ENCODE measurements at places on chromosomes 11 and 22. TPM values are rescaled to one million over a fixed set of nuclear protein-coding genes. Genes with fewer than 3 reads are reported as not detected.

Gene FXYD2
- 1.1 TPM for total RNA-seq

Gene LDLRAD3
- 19.6 TPM for total RNA-seq

Gene BIRC3
- 19.3 TPM for total RNA-seq

Gene BTG4
- total RNA-seq = not detected

Gene ABCC8
- total RNA-seq = 0.32 TPM

Gene TPBGL
- total RNA-seq = 0.30 TPM

Gene CLCF1
- 7.7 TPM for total RNA-seq

Gene KRTAP5-1
- total RNA-seq = not detected

Gene ENTHD1
- 0.12 TPM for total RNA-seq

Gene MS4A6A
- 214 TPM for total RNA-seq

Gene CASP5
- 2.0 TPM for total RNA-seq

Gene CWF19L2
- 19.5 TPM for total RNA-seq

Gene OR52I2
- total RNA-seq = not detected

Gene SEPTIN5
- 41.5 TPM for total RNA-seq

Gene RFPL2
- not detected for total RNA-seq

GRCh38 chr11:89521294-89521693 lies 30.1 kb upstream of the NOX4 start:
- DNase-seq = no peak

- no peak for DNase-seq
Observed at GRCh38 chr22:48054596-48054995, 1292.1 kb downstream of the TBC1D22A start.

- no peak for DNase-seq
Observed at GRCh38 chr11:60925868-60926267, 1.6 kb downstream of the TMEM132A start.

- peak; percentile 69 for DNase-seq
Observed at GRCh38 chr22:43789452-43789851, 22.7 kb downstream of the EFCAB6 start.

GRCh38 chr11:116694815-116695590 lies 77.8 kb downstream of the BUD13 start:
- no peak for DNase-seq

GRCh38 chr11:96112192-96113128 lies 188.6 kb upstream of the MTMR2 start:
- DNase-seq = no peak

DNA sequence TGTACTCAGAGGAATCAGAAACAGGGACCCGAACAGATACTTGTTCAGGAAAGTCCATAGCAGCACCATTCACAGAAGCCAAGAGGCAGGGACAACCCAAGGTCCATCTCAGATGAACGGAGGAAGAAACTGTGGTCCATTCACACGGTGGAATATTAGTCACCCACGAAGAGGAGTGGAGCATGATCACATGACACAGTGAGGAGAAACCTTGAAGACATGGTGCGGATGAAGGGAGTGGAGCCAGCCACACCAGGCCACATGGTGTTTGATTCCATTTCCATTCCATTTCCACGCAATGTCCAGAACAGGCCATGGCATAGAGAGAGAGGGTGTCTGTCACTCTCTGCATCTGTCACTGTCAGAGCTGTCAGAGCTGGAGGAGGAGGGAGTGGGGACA lies 30.7 kb downstream of the NADSYN1 start:
- DNase-seq = peak; percentile 7

DNA sequence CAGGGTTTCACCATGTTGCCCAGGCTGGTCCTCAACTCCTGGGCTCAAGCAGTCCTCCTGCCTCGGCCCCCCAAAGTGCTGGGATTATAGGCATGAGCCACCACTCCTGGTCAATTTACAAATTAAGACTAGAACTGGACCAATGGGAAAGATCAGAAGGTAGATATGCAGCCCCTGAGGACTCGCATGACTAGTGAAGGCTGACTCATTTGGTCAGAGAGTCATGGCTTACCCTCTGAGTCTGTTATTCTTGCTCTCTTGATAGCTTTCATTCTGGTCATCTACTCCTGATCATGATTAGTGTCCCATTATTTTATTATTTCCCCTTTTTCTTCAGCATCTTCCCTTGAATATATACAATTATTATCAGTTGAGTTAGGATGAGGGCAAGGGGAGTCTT lies 2.7 kb upstream of the LDHAL6A start:
- DNase-seq = no peak

- DNase-seq = no peak
Observed at GRCh38 chr11:72848846-72849466, 34.7 kb downstream of the ATG16L2 start.

DNA sequence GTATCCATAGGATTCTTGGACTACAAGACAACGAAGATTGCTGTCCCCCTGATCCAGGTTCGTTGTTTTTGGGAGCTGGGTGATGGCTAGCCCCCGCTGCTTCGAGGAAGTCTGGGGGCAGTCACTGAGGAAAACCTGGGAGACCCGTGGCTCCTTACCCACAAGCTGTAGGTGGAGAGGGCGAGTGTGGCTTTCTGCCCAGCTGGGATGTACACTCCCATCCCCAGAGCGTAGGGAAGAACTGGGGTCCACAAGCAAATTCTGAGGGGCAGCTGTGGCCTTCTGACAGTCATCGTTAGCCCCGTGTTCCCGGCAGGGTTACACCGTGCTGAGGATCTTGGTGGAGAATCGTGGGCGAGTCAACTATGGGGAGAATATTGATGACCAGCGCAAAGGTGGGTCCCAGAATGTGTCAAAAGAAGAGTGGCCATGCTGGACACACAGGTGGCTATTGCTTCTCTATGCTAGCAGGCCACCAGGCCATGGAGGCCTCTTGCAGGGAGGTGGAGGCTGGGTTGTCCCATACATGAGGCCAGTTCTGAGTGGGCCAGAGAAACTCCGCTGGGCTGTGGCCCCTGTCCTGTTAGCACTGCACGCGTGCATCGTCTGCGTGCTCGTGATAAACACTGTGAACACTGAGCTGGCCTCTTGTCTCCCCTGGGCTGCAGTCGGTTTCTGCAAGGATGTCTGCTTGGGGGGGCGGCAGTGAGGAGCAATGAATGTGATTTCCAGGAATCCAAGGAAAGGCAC lies 39.8 kb downstream of the GLB1L2 start:
- DNase-seq = peak; percentile 38

- DNase-seq = no peak
Observed at GRCh38 chr22:45131749-45132148, 32.0 kb upstream of the NUP50 start.

DNA sequence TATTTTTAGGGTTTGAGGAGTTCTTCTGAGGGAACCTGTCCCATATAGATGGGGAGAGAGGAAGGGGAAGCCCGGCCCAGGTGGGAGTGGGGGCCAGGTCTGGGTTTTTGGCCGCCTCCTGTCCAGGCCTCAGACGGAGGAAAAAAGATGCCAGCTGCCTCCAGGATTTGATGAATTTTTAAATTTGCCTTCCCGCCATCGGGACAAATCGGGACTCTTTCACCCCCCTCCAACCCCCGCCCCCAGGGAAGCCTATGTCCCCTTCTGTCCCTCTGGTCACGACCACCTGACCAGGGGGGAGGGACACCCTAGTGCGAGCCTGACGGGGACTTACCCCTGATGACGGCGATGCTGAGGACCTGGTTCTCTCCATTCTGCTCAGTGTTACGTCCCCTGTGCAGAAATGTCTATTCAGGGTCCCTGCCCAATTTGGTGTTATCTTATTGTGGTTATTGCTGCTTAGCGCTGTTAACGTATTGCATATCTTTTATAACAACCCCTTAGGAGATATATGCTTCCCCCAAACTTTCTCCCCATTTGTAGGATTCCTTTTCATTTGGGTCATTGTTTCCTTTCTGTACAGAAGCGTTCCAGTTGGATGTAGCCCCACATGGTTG lies 115.9 kb upstream of the GRK3 start:
- DNase-seq = no peak

DNA sequence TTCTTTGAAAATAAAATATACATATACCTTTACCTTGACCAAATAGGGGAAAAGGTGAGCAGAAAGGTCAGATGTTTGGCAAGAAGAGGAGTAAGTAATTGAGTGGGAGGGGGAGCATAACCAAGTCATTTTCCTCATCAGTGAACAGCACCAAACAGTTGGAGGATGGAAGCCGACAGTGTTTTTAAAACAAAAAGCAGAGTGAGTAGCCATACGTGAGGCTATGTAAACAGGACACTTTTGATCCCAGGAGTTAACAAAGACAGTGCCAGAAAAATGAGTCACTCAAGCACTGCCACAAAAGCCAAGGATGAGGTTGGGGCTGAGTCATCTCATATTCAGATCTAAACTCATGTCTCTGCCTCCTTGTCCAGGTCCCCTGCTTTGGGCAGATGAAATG lies 734.7 kb downstream of the KCNA4 start:
- DNase-seq = no peak

- no peak for DNase-seq
Observed at GRCh38 chr11:15206791-15207190, 92.1 kb downstream of the INSC start.

DNA sequence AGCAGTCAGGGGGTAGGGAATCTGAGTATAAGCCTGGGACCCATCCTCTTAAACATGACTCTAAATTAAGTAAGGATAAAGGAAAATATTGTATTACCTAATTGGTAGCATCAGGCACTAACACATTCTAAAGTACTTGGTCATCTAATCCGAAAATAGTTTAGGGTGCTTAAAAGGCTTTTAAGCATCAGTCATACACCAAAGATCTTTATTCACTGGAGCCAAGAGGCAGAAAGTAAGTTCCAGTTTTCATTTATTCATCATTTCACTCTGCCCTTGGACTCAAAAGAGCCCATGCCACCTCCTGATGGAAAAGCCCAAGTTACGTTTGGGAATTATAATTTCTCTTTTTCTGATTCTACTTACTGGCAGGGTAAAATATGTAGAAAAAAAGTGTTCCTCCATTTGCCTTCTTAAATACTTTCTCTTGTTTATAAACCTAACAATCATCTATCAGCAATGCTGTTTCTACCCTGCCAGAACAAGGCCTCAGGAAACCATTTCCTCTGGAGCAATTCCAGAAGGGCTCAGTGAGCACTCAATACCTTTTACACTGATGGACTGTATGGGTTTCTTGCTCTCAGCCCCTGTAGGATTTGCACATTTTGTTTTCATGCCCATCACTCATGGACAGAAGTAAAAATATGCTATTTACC lies 120.1 kb upstream of the SLC5A12 start:
- DNase-seq = no peak

DNA sequence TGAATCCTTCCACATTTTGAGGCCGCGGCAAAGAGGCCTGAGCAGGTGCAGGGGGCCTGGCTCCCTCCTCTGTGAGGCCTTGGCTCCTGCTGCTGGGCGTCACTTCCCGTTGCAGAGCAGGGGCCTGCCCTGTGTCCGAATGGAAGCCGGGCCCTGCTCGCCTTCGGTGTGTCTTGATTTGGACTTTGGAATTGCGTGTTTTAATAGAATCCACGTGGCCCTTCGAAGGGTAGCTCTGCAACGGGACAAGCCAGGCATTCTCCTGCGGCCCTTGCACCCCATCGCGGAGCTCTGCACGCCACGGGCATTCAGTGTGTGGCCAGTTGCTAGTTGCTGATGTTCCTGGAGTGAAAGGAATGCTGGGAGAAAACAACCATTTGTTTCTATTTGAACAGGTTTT lies 25.8 kb downstream of the SAMM50 start:
- DNase-seq = no peak

DNA sequence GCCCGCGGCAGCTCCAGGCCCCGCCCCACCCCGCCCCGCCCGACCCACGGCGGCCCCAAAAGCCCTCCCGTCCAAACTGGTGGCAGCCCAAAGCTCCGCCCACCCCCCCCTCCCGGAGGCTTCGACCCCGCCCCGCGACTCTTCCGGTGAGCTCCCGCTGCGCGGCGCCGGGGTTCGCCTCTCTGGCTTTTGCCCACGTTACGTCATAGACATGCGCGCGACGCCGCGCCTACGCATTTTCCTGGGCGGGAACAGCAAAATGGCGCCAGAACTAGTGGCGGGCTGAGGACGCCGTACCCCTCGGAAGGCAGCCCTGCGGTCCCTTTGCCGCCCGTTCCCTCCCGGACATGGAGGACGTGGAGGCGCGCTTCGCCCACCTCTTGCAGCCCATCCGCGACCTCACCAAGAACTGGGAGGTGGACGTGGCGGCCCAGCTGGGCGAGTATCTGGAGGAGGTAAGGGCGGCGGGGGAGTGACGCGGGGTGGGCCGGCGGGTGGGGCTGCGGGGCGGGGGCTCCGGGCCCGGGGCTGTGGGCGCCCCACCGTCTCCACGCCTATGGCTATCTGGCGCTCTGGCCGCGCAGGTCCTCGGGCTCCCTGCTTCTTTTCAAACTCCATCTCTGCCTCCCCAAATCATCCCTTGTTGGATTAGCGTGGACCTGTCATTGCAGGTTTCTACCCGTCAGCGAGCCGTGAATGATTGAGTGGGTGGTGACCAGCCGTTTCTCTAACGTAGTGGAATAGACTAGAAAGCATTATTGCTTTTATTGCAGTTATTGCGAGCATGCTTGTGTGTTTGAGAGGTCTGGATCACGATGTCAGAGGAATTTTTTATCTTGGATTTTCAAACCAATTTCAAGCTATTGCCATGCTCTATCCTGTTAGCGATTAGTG lies at the start of gene NCAPH2:
TSS of gene NCAPH2 (plus strand) at position 234 of the 894 bp plus-strand sequence. CDS start at position 348, 114 bp downstream.
- DNase-seq = peak; percentile 99

DNA sequence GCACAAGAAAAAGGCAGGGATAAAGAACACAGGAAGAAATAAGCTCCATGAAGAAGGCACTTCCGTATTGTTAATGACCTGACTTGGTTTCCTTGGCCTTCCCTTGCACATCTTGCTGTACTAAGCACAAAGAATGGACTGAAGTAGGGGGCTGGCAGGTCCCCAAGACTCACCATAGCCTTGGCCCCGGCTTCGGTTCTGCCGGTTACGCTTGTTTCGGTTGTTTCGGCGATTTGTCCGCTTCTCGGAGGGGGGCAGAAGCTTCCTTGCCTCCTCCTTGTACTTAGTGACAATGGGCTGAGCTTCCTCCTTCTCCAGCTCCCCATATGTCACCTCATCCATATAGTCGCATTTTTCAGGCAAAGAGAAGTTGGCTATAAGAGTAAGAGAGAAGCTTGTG lies 9.3 kb downstream of the GNG3 start:
- DNase-seq = no peak

GRCh38 chr11:128498721-128499245 lies 88.6 kb downstream of the ETS1 start:
- DNase-seq = no peak

DNA sequence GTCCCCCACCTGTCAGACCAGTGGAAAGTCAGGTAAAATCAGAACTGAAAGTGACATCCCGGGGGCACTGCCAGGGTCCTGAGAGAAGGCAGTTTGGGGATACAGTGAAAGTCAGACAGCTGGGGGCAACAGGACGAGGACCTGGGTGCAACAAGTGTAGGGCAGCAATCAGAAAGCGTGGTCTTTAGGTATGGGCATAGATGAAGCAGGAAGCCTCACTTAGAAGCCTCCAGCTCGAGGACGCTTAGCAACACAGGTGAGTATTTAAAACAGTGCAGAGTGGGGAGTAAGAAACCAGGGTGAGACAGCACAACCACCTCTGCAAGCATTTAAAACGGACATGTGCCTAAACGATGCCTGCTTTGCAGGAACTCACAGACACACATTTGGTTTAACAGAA lies 64.6 kb upstream of the POU2AF1 start:
- DNase-seq = no peak

DNA sequence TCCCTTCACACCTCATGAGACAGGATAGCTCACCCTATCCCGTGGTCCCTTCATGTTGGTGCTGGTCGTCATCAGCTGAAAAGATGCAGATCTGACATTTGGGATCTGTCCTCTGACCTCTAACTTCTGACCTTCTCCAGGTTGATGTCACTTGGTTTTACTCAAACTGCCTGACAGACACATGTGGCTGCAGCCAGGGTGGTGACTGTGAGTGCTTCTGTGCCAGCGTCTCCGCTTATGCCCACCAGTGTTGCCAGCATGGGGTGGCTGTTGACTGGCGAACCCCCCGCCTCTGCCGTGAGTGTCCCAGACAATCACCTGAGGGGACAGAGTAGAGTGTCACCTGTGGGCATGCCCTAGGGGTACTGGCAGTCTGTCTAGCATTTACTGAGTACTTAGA lies 49.7 kb downstream of the OTOG start:
- DNase-seq = peak; percentile 35
